ENCODE measurements at places on chromosomes 13 and 19.

DNA sequence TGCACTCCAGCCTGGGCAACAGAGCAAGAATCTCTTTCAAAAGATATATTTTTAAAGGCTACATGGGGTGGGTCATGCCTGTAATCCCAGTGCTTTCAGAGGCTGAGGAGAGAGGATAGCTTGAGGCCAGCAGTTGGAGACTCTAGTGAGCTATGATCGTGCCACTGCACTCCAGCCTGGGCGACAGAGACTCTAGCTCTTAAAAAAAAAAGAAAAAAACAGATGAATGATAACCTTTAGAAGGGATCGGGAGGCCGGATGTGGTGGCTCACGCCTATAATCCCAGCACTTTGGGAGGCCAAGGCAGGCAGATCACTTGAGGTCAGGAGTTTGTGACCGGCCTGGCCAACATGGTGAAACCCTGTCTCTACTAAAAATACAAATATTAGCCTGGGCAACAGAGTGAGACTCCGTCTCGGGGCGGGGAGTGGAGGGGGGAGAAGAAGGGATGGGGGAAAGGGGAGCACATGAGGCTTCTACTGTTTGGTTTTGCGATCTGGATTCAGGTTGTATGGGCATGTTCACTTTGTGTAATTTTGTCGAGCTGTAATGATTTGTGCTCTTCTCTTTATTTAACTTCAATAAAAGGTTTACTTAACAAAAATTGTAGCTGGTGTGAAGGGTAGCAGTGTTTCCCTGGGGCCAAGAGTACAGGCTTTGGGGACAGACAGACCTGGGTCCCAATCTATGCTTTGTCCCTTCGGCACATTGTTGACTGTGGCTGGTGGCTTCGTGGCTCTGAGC is 1.1 kb upstream of the PSMC4 start:
- no peak for DNase-seq

GRCh38 chr13:110505594-110505993 is 55.9 kb downstream of the RAB20 start:
- no peak for DNase-seq

- no peak for DNase-seq
These were observed 256.1 kb downstream of the SLITRK6 start for GRCh38 chr13:85543144-85543543.

GRCh38 chr13:72390909-72391308 is 336.5 kb downstream of the MZT1 start:
- DNase-seq: no peak

DNA sequence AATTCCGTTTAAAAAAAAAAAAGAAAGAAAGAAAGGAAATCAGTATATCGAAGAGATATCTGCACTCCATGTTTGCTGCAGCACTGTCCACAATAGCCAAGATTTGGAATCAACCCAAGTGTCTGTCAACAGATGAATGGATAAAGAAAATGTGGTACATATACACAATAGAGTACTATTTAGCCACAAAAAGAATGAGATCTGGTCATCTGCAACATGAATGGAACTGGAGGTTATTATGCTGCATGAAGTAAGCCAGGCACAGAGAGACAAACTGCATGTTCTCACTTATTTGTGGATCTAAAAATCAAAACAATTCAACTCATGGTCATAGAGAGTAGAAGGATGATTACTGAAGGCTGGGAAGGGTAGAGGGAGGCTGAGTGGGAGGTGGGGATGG is 16.3 kb downstream of the ZNF565 start:
- DNase-seq: no peak

DNA sequence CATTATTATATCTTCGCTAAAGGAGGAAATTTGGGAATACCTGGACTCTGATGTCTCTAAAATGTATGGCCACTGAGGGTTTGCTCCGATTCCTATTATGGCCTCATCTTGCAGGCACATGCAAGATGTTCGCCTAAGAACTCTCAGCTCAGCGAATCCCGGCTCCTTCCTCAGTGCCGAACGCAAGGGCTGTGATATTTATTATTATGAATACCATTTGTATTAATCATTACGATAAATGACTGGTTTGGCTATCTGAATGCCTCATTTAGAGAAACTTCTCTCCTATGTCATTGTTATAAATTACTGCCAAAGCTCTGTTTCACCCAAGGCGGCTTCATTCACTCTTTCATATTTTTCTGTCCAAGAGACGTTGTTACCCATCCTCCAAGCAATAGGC is 369.7 kb upstream of the TSHZ3 start:
- no peak for DNase-seq

- no peak for DNase-seq
These were observed 51.5 kb upstream of the GTF3A start for GRCh38 chr13:27372896-27373295.

Data from stimulated activated CD4-positive, alpha-beta T cell treated with anti-CD3 and anti-CD28 coated beads, Interleukin-15, amount 100 ng/mL, for 1 hour (primary cell).